Left cardiac atrium (tissue), 4 donors: ENCODE measurements at places on chromosomes 2 and 18. TPM values are rescaled to one million over a fixed set of nuclear protein-coding genes. Genes with fewer than 3 reads are reported as not detected.
A peak's percentile ranks its signal among the peaks of the same experiment; 100 is the strongest.

The TMEM17 gene
- 1.3 TPM for total RNA-seq

The VWA3B gene
- 0.50 TPM for total RNA-seq

The RUFY4 gene
- total RNA-seq = not detected

The GALR1 gene
- 0.03 TPM for total RNA-seq

- DNase-seq = peak; percentile 82
These were observed 32.1 kb upstream of the SP3 start for GRCh38 chr2:173997269-173997668.

GRCh38 chr2:238897122-238897880 is 49.4 kb downstream of the TWIST2 start:
- no peak for DNase-seq

DNA sequence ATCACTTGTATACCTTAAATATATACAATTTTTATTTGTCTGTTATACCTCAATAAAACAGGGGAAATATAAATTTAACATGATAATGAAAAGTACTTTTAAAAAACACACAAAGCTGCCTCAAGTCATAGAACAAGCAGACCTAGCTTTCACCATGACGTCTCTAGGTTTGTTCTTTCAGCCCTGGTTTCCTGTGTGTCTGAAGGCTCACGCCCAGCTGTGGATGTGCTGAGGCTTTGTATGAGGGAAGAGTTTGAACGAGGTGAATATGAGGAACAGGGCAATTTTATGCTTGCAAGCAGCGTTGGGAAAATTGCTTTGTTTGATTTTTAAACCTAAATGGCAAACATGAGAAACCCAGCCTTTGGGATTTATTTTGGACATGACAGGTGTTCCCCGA is 15.3 kb downstream of the SH3RF3 start:
- no peak for DNase-seq

DNA sequence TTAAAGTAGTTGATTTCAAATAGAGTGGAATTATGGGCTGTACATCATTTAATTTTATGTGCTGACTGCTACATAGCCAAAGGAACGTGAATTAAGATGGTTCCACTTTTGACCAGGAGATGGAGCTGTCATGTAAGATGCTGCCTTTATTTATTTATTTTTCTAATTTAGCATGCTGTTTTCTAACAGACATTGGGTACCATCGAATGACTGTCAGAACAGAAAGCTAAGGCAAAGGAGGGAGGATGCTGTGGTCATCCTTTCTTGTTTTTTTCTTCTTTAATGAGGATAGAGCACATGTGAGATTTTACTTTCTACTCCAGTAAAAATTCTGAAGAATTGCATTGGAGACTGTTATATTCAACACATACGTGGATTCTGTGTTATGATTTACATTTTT is at the start of gene SCN2A:
Gene SCN2A (plus strand): TSS at position 185 of the 400 bp plus-strand sequence. CDS start 56,410 bp downstream, outside the sequence.
- no peak for DNase-seq

DNA sequence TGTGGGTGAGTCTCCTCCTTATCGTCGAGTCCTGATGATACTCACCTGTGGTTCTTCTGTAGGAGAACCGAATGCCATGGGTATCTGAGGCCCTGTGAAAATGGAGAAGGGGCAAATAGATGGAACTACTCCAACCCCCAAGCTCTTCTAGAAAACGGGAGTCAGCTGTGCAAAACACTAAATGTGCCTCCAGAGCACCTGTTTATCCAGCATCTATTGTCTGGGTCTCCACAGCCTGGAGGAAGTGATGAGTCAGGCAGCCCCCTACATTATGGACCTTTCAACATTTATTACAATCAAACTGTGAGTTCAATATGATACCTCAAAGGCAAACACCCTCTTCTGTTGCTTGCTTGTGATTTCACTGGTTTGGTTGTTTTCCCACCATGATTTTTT is 9.8 kb upstream of the LRRFIP1 start:
- DNase-seq = no peak

- DNase-seq = no peak
These were observed 185.8 kb upstream of the CNTNAP5 start for GRCh38 chr2:123839326-123839725.

GRCh38 chr2:85741833-85742455 is 11.8 kb upstream of the ATOH8 start:
- peak; percentile 83 for DNase-seq

GRCh38 chr18:59219672-59220163 is at the start of gene GRP:
TSS of gene GRP (plus strand) at chr18:59220158. CDS start at chr18:59220266, 108 bp downstream.
- no peak for DNase-seq

GRCh38 chr2:229855116-229855515 is 66.7 kb downstream of the TRIP12 start:
- no peak for DNase-seq

DNA sequence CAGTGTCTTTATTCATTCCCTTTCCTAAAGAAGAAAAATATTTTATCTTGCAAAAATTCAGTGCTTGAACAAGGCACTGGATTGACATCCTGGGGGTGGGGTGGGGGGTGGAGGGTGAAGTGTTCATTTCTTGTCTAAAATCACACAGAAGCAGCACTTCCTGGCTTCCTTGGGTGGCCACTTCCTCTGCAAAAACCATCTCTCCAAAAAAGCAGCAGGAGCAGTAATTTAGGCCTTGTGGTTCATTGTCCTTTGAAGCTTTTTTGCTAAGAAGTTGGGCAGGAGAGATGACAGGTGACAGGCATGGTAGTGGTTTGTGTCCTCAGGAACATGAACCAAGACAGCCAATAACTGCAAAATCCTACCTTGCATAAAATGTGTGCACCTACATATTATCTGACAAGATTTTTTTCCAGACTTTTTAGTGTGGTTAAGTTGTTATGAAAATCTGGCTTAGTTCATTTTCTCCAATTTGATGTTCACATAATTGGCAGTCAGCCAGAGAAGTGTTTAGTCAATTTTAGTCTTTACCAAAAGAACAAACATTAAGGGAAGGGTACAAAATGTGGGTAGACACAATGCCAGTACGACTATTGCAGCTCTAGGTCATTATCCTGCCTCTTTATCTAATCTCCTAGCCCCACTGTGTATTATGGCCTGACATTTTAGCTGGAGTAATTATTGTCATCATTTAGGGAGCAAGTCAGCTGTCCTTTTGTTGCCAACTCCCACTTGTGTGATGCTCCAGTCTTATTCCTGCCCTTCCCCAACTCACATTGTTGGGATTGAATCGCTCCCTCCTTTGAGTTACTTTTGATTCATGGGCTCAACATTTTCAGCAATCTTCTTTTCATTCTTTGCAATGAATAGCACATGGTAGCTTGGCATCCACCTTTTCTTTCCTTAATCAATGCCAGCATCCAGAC is 177.2 kb downstream of the MYO3B start:
- no peak for DNase-seq

- no peak for DNase-seq
These were observed 1.2 kb upstream of the ZNF892 start for GRCh38 chr2:95206096-95206495.
